ENCODE measurements at places on chromosomes 6 and 20.

DNA sequence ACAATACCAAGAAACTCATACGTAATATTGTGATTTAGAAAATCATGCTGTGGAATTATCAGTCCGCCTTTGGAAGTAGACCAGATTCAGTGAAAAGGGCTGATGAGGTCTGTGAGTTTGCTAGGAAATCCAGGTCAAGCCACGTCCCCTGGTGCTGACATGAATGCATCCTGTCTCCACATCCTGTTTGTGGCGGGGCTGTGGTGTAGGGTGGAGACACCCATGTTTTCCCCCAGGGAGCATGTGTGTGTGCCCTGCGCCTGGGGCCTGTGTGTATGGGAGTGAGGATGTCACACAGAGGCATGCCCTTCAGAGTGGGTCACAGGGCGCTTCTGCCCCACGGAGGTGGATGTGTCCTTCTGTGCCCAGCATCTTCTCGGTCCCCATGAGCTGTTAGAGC is 109.1 kb downstream of the SASH1 start:
- peak; percentile 10 for DNase-seq

- DNase-seq, result peak; percentile 5
Measured at GRCh38 chr6:31397901-31398525, 5.4 kb upstream of the MICA start.

GRCh38 chr20:53901064-53901463 is 169.3 kb downstream of the BCAS1 start:
- DNase-seq, result no peak

- DNase-seq, result peak; percentile 54
Measured at GRCh38 chr6:107736713-107737396, 87.3 kb downstream of the SCML4 start.

GRCh38 chr6:69705954-69706353 is 90.9 kb downstream of the LMBRD1 start:
- DNase-seq, result no peak

DNA sequence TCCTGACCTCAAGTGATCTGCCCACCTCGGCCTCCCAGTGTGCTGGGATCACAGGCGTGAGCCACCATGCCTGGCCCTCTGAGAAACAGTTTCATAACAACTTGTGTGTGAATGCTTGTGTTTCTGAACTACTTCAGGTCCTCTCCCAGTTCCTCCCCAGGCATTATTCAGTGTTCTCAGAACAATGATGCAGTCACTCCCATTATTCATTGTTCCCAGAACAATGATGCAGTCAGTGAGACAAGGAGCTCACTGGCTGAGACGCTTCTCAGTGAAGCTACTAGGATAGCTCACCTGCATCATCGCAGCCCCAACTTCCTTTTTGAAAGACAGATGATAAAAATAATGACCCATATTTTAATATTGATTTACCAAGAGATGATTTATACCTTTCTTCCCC is 71.5 kb downstream of the NDUFAF5 start:
- DNase-seq, result peak; percentile 5

DNA sequence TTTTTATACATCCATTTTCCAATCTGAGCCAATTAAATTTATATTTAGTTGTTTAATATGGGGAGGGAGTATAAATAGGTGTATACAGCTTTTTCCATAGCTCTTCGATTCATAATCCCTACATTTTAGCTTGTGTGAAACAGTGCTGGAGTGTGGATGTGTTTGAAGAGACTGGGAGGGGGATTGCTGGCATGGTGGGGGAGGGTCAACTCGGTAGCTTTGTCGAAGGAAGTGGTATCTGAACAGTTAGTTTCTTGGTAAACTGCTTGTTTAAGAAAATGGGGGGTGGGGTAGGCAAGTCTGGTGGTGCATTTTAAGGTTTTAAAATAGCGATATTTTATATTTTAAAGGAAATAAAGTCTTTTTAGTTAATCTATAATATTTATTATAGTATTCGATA is 1.4 kb upstream of the LIN28B start:
- DNase-seq, result peak; percentile 80

- DNase-seq, result no peak
Measured at GRCh38 chr20:25287631-25288290, 39.9 kb downstream of the PYGB start.

Measured in NCI-H69 (cell line).